ENCODE measurements at places on chromosomes 4 and X.

- DNase-seq: peak; percentile 22
Observed at GRCh38 chrX:118536687-118537461, 41.3 kb downstream of the DOCK11 start.

DNA sequence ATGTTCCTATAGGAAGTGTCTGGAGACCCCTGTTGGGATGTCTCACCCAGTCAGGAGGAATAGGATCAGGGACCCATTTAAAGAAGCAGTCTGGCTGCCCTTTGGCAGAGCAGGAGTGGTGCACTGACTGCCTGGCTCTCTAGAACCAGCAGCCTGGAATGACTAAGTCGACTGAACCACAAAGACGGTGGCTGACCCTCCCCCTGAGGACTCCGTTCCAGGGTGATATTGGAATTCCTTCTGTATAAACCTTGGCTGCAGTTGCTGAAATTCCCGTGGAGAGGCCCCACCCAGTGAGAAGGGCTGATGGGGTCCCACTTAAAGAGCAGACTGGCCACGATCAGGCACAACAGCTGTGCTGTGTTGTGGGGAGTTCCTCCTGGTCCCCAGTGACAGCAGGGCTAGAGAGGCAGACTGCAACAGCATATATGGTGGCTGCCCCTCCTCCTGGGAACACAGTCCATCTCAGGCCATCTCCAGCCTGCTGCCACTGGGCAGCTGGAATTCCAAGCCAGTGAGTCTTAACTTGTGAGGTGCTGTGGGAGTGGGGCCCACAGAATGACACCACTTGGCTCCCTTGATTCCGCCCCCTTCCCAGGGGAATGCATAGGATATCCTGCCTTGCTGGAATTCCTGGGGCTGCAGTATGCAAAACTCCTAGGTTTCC, 41.8 kb upstream of the RLIM start:
- no peak for DNase-seq

GRCh38 chr4:147360301-147360700, 120.6 kb upstream of the EDNRA start:
- no peak for DNase-seq

GRCh38 chr4:127209580-127210095, 423.1 kb upstream of the INTU start:
- DNase-seq: no peak

DNA sequence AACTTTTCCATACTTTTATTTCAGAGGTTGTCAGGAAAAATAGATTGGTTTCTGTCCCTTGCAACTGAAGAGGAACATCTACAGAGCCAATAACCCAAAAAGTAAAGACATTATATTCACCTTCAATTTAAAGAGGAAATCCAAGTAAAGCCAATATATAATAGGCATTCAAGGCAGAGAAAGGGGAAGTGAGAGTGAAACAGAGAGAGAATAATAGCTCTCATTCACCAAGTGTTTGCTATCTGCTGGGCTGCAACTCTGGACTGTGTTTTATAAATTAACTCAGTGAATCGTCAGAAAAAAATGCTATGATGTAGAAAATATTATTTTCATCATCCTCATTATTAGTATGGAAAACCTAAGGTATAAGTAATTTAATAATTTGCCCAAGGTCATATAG, 448.5 kb downstream of the TRAM1L1 start:
- no peak for DNase-seq

GRCh38 chr4:118317691-118318090, 35.1 kb downstream of the PRSS12 start:
- no peak for DNase-seq

- DNase-seq: no peak
Observed at GRCh38 chr4:8191136-8191747, 7.8 kb upstream of the SH3TC1 start.

- DNase-seq: no peak
Observed at GRCh38 chr4:97646997-97647396, 496.3 kb downstream of the STPG2 start.

DNA sequence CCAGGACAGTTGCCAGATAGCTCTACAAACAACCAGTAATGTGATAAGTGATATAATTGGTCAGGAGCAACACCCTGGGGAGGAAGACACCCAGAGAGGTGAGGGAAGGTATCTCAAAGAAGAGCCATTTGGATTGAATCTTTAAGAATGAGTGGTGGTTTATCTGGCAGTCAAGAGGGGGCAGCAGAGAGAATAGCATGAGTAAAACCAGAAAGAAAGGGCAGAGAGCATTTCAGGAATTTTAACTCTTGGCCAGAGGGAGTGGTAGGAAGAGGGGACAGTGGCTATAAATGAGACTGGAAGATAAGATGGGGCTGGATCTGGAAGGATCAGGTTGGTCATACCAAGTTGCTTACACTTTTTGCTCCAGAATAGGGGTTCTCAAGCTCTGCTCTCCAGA, 5.9 kb upstream of the SEPTIN6 start:
- DNase-seq: no peak

GRCh38 chr4:42123071-42123644, 29.3 kb downstream of the BEND4 start:
- DNase-seq: no peak

GRCh38 chr4:47838445-47838844, 578 bp upstream of the CORIN start:
- no peak for DNase-seq

GRCh38 chrX:130994671-130995070, 63.5 kb upstream of the ARHGAP36 start:
- no peak for DNase-seq

DNA sequence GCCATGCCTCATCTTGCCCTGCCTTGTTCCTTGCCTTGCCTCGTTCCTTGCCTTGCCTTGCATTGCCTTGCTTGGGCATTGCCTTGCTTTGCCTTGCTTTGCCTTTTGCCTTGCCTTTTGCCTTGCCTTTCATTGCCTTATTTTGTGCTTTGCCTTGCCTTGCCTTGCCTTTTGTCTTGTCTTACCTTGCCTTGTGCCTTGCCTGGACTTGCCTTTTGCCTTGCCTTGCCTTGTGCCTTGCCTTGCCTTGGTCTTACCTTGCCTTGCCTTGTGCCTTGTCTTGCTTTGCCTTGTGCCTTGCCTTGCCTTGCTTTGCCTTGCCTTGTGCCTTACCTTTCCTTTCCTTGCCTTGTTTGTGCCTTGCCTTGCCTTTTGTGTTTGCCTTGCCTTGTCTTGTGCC, 88.2 kb downstream of the TAB3 start:
- no peak for DNase-seq

DNA sequence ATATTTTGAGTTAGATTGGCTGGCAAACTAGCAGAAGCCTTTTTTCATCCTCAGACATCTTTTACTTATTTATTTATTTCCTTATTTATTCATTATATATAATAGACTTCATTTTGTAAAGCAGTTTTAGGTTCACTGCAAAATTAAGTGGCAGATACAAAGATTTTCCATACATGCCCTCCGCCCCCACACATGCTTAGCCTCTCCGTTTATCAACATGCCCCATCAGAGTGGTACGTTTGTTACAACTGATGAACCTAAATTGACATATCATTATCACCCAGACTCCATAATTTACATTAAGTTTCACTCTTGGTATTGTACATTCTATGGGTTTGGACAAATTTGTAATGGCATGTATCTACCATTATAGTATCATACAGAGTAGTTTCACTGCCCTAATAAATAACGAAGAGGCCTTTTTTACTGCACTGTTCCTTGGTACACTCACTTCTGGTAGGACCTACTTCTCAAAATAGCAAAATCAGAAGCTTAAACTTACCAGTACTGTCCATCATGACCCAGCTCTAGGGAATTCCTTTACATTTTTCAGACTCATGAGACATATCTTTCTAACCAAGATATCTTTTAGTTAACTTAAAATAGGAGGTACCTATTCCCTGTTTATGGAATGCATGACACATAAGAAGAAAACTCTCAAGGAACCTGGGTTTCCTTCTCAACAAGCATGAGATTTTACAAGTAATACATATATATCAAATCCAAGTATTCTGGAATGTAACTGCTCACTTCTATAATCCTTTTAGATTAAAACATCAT, 4.8 kb upstream of the TMPRSS11B start:
- no peak for DNase-seq

- no peak for DNase-seq
Observed at GRCh38 chr4:123312951-123313592, 83.5 kb upstream of the SPRY1 start.

DNA sequence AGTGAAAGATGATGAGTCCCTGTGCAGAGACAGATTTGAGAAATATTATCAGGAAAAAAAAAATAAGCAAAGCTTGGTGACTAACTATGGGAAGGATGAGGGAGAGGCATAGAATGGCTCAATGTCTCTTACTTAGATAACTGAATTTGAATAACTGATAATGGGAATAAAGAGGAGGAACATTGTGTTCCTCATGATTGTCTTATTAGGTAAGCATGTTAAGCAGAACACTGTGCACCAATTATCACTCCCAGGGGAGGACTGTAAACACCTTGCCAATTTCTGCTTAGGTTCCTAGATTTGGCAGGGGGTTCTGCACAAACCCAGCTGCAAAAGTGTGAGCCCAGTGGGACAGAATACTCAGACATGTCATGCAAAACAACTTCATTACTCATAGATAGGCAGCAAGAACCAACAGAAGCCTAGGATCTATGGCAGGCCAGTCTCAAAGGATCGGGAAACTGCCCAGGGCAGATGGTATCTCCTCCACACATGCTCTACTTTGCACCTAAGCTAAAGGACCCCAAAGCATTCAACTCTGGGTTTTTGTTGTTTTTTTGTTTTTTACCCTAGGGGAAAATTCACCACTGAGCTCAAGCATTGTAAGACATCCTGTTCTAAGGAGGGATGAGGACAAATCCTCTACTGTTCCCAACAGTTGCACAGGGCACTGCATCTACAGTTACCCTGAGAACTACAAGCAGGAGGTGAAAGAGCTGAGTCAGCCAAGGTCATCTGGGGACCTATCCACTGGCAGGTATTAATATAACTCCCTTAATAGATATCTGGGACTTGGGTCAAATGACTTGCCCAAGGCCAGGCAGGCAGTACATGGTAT, 907.0 kb downstream of the RAPGEF2 start:
- DNase-seq: no peak

DNA sequence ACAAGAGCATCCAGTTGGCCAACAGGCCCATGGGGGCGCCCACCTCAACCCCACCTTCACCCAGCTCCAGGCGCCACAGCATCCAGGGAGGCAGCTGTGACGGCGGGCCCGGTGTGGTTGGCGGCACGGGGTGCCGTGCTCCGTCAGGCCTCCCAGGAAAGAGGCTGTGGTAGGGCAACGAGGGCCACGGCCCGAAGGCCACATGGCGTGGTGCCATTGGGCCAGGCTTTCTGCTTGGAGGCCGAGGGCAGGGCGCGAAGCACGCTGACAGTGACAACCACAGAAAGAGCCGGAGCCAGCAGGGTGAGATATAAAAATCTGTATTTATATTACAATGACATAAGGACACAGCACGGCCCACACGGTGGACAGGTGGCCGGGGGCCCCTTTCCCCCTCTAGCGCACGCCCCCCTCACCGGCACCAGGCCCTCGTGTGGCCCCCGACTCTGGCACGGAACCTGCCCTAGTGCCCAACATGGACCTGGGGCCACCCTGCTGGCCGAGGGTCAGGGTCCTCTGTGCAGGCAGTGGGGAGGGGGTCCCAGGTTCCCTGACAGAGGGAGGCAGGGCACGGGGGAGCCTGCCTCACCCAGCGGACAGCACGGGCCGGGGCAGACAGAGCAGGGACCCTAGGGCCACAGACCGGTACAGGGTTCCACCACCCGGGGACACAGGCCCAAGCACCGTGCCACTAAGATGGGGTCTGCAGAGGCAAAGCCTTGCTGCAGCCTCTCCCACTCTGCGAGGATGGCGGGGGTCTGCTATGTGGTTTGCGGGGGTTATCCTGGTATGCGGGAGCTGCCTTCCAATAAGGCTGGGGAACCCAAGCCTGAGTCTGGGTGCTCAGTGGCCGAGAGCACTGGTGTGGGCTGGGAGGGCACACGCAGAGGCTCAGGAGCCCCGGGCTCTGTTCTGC, 5.5 kb upstream of the HAUS3 start:
- DNase-seq: no peak

DNA sequence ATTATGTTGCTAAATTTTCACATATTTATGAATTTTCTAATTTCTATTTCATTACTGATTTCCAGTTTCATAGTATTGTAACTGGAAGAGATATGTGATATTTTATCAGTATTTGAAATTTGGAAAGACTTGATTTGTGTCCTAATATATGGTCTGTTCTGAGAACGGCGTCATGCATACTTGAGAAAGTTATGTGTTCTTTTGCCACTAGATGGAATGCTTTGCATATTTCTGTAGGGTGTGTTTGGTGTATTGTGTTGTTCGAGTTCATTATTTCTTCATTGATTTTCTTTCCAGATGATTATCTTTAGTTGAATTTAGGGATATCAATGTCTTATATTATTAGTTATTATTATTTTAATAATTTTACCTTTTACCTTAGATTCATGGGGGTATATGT, 110.6 kb upstream of the ITM2A start:
- no peak for DNase-seq

GRCh38 chrX:111337067-111337637, 66.9 kb upstream of the CAPN6 start:
- no peak for DNase-seq

GRCh38 chr4:81724925-81725329, 253.2 kb upstream of the RASGEF1B start:
- peak; percentile 55 for DNase-seq

DNA sequence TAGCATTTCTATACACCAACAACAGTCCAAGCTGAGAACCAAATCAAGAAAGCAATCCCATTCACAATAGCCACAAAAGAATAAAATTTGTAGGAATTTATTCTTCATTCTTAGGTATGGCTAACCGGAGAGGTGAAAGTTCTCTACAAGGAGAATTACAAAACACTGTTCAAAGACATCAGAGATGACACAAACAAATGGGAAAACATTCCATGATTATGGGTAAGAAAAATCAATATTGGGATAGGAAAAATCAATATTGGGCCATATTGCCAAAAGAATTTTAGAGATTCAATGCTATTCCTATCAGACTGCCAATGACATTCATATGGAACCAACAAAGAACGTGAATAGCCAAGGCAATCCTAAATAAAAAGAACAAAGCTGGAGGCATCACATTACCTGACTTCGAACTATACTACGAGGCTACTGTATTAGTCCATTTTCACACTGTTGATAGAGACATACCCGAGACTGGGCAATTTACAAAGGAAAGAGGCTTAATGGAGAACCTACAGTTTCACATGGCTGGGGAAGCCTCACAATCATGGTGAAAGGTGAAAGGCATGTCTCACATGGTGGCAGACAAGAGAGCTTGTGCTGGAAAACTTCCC, 49.1 kb downstream of the NCAPG start:
- DNase-seq: no peak

DNA sequence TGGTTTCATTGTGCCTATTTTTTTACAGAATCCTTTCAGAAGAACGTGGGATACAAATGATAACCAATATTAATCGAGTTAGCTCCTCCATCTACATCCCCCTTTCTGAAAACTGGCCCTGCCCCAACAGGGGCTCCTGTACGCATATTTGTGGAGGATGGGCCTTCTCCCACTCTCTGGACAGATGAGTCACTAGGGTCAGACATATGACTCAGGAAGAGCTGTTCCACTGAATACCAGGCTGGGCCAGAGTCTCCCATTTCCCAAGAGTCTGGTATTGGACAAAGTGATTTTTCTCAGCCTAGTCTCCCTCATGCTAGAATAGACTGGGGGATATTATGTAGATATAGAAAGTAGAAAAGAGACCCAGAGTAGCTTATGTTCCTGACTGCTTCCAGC, 142.4 kb downstream of the TSPAN5 start:
- no peak for DNase-seq

GRCh38 chr4:98677799-98678198, 19.4 kb upstream of the TSPAN5 start:
- DNase-seq: no peak
